ENCODE measurements at places on chromosomes 2 and 18.
A peak's percentile ranks its signal among the peaks of the same experiment; 100 is the strongest.

GRCh38 chr2:207600231-207600630 is 25.0 kb downstream of the METTL21A start:
- DNase-seq = no peak

GRCh38 chr2:214630402-214631045 is 179.0 kb downstream of the BARD1 start:
- no peak for DNase-seq

DNA sequence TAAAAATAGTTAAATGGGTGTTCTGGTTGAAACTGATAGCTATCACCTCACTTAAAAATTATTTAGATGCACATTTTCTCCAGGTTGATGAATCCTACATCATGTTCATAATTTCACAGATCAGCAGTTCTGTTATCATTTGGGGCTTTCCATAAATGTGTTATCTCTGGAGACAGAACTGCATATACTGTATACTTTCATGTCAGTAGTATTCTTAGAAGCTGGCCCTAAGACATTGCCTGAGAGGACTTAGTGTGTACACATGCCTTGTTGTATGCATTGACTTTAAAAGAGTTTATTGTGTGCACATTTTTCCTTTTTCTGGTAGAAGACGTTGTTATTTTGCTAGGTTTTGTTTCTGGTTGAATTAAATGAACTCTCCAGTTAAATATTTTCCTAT is 41.0 kb downstream of the PIK3C3 start:
- DNase-seq = no peak

GRCh38 chr18:54961868-54962267 is 2.6 kb upstream of the CCDC68 start:
- no peak for DNase-seq

DNA sequence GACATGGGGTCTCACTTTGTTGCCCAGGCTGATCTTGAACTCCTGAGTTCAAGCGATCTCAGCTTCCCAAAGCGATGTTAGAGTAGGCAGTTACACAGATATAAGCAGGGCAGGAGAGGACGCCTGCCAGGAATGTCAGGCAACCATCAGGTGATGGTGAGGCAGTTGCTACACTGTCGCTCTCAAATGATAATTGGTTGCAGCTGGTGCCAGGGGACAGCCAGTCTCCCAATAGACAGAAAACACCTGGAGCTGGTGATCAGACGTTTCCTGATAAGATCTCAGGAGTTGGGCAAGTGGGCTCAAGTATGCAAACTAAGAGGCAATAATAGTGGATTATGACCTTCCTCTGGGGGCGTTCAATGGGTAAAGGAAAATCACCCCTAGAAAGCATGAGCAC is 163.1 kb upstream of the RGPD4 start:
- no peak for DNase-seq

- no peak for DNase-seq
These were observed 184.8 kb upstream of the SP5 start for GRCh38 chr2:170530284-170530745.

- DNase-seq = no peak
These were observed 133.9 kb downstream of the ARHGAP15 start for GRCh38 chr2:143263066-143263625.

- no peak for DNase-seq
These were observed 123.0 kb downstream of the PMAIP1 start for GRCh38 chr18:60022671-60023276.

- DNase-seq = no peak
These were observed 53.3 kb downstream of the MYCN start for GRCh38 chr2:15993666-15994065.

DNA sequence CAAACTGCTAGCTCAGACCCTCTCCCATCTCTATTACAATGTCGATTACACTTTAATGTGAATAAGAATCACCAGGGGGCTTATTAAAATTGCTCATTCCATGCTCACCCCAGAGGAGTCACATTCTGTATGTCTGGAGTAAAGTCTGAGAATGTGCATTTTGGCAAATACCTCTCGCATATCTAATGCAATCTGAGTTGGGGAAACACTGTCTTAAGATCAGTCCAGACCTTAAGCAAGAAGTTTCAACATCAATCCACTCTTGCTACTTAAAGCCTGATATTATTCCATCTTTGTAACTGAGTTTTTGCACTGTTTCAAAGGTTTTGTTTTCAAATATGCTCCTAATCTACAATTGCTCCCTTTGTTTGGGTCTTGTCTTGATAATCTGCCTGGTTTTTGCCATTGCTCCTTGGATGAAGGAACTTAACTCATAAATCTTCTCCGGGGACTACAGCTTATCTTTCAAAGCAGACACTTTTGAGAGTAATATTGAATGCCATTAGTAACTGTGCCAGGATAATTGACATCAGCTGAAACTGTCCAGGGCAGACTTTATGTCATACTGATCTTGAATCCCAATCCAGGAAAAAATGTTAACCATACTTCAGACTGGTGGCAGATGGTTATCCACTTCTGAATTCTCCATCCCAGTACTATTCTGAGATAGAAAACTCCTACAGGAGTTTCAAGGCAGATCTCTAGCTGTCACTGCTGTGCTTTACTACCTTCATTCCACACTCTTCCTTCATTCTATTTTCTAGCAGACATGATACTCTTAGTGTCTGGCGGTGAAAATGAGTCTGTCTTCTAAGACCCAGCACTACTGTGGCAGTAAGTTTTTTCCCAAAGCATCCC is 200.9 kb downstream of the ERBB4 start:
- DNase-seq = no peak

DNA sequence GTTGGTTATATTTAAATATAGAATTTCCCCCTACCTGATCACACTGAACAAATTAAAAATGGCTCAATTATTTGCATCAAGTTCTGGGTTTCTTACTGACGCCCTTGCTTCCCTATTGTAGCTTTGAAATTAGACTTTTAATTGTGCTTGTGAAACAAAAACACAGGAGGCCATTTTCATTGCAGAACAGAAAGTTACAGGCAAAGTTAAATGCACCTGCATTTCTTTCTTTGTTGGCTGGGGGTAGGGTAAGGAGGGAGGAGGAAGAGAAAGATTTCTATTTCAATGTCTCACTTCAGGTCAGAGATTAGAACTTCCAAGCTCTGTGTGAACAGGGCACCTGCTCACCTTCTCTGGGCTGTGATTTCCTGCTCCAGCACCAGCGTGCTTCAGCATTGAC is 199.6 kb downstream of the BCL11A start:
- no peak for DNase-seq

DNA sequence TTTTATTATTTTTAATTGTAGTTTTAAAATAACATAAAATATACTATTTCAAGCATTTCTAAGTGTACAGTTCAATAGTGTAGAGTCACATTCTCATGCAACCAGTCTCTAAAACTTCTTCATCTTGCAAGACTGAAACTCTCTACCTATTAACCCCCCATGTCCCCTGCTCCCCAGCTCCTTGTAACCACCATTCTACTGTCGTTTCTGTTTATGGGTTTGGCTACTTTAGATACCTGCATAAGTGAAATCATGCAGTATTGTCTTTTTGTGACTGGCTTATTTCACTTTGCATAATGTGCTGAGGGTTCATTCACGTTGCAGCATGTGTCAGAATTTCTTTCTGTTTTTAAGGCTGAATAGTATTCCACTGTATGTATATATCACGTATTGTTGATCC is 139.4 kb downstream of the SMAD7 start:
- DNase-seq = no peak

DNA sequence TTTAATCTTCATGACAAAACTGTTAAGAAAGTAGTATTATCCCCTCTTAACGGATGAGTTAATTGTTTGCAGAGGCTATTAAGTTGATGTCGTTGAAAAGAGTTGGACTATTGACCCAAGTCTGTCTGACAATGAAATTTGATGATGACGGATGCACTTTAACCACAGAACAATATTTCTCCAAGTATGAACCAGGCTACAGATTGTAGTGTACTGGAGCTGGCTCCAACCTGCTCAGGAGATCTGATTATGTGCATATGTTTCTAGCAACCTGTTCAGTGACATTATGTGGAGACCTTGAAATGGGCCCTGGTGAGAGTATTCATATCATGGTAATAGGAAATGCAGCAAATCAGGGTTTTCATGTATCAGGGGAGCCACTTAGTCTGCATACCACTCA is 174.1 kb downstream of the CDH7 start:
- no peak for DNase-seq

DNA sequence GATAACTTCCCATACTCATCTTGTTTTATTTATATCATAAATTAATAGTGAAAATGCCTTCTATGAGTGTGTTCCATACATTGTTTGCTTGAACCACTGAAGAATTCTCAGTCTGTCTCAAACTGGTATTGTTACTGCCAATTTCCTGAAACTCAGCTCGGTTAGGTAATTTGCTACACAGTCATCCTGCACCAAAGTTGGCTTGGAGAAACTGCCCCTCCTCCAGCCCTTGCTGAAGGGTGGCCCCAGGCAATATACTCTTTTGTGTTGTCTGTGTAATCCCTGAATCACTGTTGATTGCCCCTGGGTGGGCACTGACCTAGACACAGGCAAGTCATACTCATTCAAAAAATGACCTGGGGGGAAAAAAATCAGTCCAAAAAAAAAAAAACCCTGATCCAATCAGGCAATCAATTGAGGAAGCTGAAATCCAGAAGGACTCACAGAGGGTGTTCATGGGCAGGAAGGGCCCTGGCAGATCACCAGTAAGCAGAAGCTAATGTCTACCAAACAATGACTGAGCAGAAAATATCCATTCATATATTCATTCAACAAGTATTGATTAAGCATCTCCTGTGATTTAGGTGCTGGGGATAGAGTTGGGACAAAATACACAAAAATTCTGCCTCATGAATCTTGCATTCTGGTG is 3.8 kb upstream of the SESTD1 start:
- no peak for DNase-seq

GRCh38 chr2:111160758-111161157 is 40.0 kb downstream of the BCL2L11 start:
- no peak for DNase-seq

GRCh38 chr18:48905513-48905912 is 45.3 kb downstream of the SMAD7 start:
- no peak for DNase-seq

GRCh38 chr2:46645681-46646162 is 166.4 kb downstream of the TMEM247 start:
- DNase-seq = no peak

- no peak for DNase-seq
These were observed 118.9 kb upstream of the FOSL2 start for GRCh38 chr2:28273751-28274150.

- DNase-seq = no peak
These were observed 44.0 kb downstream of the COLEC12 start for GRCh38 chr18:456361-457139.

- DNase-seq = no peak
These were observed 48.9 kb downstream of the CDC42EP3 start for GRCh38 chr2:37622450-37623100.

DNA sequence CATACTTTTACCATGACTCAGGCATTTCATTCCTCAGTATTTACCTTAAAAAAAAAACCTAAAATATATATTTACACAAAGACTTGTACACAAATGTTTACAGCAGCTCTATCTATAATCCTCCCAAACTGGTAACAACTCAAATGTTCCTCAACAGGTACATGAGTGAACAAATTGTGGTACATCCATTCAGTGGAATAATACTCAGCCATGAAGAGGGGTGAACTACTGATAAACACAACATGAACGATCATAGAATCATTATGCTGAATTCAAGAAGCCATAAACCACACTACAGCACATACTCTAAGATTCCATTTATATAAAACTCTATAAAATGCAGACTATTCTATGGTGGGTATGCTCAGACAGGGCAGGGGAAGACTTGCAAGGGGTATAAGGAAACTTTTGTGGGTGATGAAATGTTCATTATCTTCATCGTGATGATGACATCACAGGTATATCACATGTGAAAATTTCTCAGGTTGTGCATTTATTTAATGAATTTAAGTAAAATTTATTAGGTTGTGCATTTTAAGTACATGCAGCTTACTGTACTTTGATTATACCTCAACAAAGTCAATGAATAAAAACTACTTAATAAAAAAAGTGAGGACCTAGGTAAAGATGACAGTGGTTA is 24.7 kb upstream of the DUSP2 start:
- no peak for DNase-seq

DNA sequence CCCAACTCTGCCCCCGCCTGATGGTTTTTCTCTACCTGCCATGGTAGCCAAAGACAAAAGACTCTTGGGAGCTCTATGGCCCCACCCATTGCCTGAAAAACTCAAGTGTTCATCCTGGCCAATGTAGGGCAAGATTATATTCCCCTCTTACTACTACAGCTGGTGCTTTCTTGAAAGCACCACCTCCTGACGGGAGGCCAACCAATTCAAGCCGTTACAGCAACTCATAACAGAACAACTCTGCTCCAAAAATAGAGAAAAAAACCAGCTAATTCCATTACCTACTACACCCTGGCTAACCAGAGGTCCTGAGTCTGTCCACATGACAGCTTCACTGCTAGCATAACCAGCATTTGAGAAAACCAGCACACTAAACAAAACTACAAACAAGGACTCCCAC is 127.5 kb upstream of the GAREM1 start:
- DNase-seq = no peak

- peak; percentile 96 for DNase-seq
These were observed 34.7 kb downstream of the INO80C start for GRCh38 chr18:35463050-35463449.

- no peak for DNase-seq
These were observed 339.3 kb downstream of the HRH4 start for GRCh38 chr18:24799720-24800119.

GRCh38 chr2:79512442-79513401 is at the start of gene CTNNA2:
Gene CTNNA2 (plus strand): TSS chr2:79513051.
- DNase-seq = no peak

Data from GF-D8 (cell line).